Astrocyte of the spinal cord (primary cell): ENCODE measurements at places on chromosomes 5 and 9.

- DNase-seq, result no peak
Observed at GRCh38 chr5:120367896-120368634, 96.0 kb upstream of the PRR16 start.

- DNase-seq, result peak; percentile 5
Observed at GRCh38 chr5:44546286-44546685, 157.1 kb upstream of the FGF10 start.

DNA sequence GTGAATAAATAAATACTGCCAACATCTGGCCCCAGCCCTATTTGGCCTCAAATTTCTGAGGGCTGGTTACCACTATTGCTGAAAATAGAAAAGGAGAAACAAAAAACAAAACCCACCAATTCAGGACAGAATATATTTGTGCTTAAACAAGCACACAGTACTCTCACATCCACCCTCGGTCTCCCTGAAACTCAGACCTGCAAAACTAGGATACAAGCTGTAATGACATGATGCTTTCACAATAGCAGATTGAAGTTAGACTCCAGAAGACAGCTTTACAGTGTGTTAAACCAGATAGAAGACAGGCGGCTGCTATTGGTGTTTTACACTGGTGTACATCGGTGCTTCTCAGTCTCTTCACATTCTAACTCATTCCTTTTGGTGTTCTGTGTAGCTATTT, 214.9 kb upstream of the DMRT1 start:
- no peak for DNase-seq

GRCh38 chr5:96440185-96440538, 7.1 kb upstream of the PCSK1 start:
- no peak for DNase-seq

DNA sequence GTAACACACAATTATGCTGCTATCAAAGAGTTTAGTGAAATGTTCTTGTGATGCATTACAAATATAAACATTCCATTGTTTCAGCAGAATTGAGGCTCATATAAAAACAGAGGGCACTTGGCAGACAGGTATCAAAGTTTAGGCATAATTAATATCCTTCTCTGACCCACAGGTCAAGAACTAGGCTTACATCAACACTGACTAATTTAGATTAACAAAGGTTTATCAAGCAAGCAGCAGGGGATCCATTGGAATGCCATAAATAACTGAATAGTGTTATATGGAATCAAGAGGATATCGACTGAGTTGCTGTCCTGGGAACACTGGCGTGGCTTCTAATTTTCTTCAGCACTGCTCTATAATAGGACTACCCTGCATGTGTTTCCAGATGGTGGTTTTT, 414.5 kb upstream of the ARRDC3 start:
- no peak for DNase-seq

GRCh38 chr9:504921-505740, 290.5 kb downstream of the DOCK8 start:
- DNase-seq, result no peak

DNA sequence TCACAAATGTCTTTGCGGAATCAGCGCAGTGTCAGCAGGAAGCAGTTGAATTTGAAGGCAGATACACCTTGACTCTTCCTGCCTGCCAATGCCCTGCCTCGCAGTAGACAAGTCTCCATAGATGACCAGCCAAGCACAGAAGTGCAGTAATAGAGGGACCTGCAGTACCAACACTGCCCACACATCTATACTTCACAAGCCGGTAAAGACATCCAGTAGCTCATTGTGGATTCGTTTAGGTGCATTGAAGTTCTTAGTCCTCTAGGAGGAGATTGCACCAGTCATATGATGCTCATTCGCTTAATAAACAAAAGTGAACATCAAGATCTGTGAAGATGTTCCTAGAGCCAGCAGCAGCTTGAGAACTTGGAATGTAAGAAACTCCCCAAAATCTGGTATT, 7.1 kb upstream of the IFNA2 start:
- no peak for DNase-seq

DNA sequence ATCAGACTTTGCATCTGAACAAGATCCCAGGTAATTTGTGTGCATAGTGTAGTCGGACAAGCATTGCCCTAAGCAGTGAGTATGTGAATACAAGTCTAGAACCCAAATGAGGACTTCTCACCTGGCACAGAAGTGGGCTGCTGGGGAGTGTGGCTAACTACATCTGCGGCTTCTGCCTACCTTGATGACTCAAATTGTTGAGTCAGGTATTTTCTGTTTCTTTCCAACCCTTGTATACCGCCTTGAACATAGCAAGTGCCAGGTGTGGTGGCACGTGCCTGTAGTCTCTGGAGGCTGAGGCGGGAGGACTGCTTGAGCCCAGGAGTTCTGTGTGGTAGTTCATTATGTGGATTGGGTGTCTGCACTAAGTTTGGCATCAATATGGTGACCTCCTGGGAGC, 7.9 kb upstream of the JADE2 start:
- no peak for DNase-seq

- DNase-seq, result no peak
Observed at GRCh38 chr5:148697809-148698196, 43.5 kb upstream of the HTR4 start.

DNA sequence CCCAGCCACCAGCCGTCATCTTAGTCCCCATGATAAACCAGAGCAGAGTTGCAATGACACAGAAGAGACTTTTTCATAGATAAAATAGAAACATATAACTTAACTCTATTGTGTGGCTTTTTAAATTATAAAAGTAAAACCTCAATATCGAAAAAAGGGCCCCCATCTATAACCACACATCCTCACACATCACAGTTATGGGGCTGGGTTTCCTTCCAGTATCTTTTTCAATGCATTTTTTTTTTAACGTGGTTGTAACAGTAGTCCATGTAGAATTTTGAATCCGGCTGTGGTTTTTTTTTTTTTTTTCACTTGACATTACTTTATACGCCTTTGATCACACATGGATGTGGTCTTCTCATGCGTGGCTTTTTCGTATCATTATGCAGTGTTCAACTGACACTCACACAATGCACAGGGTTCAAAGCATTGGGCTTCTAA, 77.4 kb downstream of the CFAP77 start:
- no peak for DNase-seq

DNA sequence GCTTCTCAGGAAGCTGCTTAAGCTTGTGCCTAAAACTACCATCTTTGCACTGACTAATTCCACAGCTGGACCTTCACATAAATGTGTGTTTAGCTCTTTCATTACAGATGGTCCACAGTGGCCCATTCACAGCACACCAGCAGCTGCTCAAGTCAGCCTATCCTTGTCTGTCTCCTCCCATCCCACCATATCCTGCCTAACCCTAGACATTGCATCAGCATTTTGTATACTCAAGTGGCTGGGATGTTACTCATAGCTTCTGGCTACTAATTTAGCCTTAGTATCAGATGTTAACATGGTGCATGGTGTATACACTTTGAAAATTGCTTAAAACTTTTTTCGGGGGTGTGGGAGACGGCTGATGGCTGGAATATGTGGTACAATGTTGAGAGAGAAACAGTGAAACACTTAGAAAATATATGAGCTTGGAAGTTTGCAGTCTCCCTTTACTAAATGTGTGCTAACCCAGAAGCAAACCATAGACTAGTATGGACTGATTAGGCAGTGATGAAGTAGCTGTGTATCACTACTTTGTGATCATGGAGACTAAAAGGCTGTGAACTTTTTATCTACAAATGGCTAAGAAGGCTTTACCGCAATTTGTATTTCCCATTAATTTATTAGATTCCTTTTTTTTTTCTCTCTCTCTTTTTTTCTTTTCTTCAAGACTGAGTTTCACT, 83.1 kb downstream of the JMY start:
- DNase-seq, result peak; percentile 86

- DNase-seq, result peak; percentile 67
Observed at GRCh38 chr5:41748631-41749030, 121.6 kb downstream of the OXCT1 start.

DNA sequence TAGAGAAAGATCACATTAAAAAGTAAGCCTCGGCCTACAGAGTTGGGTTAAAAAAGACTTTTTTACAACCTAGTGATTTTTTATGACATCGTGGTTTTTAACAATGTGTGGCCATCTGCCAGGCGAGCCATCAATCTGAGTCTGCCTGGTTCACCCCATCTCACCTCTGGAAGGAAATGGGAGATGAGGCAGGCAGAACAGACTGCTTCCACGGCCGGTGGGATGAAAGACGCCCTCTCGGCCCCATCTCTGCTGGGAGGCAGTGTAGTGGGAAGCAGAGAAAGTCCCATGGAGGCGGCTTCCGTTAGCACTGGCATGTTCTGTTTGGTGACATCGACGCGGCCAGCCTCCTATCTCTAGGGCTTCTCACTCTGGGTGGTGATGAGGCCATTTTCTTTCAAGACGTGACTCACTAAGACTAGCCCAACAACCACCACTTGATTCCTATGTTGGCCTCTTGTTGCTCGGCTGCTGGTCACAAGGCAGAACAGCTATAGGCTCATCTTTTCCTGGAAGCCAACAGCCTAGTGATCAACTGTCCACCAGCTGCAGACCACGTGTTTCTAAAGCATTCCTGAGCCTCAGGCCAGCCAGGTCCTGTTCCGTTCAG, 132.4 kb upstream of the OTULINL start:
- DNase-seq, result peak; percentile 96

DNA sequence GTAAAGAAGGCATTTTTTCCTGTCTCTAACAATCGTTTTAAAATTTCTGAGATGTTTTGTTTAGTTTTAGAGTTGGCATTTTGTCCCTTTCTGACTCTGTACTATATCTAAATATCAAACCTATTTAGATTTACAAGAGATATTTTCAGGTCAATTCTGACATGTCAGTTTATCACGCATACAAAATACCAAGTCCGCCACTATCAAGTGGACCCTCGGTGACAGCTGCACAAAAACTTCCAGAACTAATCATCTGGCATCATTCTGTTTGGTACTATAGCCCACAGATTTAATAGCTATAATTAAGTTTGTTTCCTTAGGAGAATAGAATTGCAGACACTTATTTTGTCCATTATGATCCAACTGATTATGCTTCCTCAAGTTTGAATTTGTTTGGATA, 1278.2 kb downstream of the CDH12 start:
- DNase-seq, result no peak

GRCh38 chr9:127223266-127223665, 41.3 kb upstream of the GARNL3 start:
- DNase-seq, result no peak

- no peak for DNase-seq
Observed at GRCh38 chr9:87694236-87694755, 31.6 kb upstream of the CTSL start.

DNA sequence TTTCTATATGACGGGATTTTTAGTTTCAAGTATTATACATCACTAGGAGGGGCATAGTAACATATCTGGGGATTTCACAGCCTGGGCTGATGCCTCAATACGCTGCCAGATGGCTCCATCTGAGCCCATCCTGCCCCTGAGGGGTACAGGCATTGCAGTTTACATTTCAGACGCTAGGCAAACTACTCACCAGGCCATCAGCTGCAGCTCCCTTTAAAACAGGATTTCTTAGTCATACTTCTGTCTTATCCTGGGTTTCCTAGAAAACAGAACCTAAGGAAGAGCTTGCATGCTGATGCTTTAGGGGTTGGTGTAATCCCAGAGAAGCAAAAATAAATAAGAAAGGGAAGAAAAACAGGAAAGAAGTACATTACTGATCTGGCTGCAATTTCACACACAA, 372.8 kb upstream of the PIK3R1 start:
- DNase-seq, result peak; percentile 19

GRCh38 chr5:1031306-1031959, 22.8 kb downstream of the NKD2 start:
- DNase-seq, result no peak

GRCh38 chr5:61734966-61735365, 402.9 kb downstream of the ZSWIM6 start:
- no peak for DNase-seq
